Stimulated activated CD8-positive, alpha-beta memory T cell treated with anti-CD3 and anti-CD28 coated beads, Interleukin-4, amount 100 ng/mL, for 48 hours (primary cell): ENCODE measurements at places on chromosomes 7 and 10.
A peak's percentile ranks its signal among the peaks of the same experiment; 100 is the strongest.

DNA sequence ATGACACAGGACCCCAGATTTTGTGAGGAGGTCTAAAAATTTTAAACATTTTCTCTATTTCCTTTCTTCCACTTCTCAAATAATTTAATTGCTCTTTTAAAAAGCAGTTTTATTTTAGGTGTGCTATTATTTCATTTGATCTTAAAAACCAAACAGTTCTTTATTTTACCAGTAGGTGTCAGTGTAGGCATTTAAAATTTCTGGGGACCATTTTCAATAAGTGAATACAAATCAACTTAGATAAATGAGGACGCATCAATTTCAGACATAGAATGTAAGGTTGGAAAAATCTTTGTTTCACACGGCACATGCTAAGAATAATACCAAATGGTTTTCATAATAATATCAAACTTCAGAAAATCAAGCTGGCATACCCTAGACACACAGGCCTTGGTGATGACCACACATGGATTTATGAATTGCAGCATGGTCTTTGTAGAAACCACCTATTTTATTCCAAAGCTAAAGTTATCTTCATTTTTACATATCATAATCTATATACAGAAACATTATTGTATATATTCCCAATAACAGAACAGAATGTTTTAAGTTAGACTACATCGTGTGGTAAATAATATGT lies 127.6 kb upstream of the SLC26A5 start:
- DNase-seq: no peak

- no peak for DNase-seq
Observed at GRCh38 chr10:11602919-11603523, 8.4 kb downstream of the USP6NL start.

GRCh38 chr10:133199488-133199885 lies 30.5 kb upstream of the UTF1 start:
- DNase-seq: no peak

GRCh38 chr7:148332191-148333186 lies 258.1 kb upstream of the C7orf33 start:
- DNase-seq: no peak

- no peak for DNase-seq
Observed at GRCh38 chr7:48140001-48140681, 31.1 kb upstream of the ABCA13 start.

- no peak for DNase-seq
Observed at GRCh38 chr10:25805986-25806385, 128.0 kb upstream of the MYO3A start.

- DNase-seq: no peak
Observed at GRCh38 chr10:132713421-132714095, 72.4 kb downstream of the NKX6-2 start.

DNA sequence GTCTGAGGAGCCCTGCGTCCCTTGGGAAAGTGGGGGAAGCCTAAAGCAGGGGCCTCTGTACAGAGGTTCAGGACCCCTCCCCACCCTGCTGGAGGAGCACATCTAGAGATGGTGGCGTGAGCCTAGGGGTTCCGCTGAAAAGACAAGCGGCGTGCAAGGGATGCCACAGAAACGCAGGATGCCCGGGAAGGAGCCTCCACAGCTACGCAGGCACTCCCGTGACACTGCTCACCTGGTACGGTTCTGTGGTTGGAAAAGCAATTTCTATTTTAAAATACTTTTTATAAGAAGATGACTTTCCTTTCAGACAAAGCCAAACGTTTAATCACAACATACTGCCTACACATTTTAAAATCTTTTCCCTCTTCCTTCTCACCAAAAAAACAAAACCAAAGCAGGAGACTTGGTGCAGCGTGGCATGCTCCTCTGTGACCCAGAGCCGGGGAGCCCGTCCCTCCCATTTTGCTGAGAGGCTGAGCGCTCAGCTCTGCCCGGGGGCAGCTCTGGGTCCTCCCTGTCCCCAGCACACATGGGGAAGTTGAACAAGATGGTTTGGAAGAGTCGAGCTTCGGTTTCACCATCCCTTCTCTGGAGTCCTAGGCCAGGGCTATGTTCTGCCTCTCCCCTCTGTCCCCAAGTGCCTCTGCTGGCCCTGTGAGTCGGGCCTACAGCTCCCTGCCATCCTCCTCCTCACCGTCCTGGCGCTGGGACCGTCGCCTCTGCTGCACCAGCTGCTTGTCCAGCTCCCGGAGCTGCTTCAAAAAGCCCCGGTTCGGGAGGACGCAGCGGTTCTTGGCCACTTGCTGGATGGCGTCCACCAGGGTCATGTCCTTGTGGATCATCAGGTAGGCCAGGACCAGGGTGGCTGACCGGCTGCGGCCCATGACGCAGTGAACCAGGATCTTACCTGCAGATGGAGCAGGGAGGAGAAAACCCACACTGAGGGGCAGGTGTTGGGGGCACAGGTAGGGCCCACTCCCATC lies 74.0 kb upstream of the SAMD8 start:
- DNase-seq: no peak

DNA sequence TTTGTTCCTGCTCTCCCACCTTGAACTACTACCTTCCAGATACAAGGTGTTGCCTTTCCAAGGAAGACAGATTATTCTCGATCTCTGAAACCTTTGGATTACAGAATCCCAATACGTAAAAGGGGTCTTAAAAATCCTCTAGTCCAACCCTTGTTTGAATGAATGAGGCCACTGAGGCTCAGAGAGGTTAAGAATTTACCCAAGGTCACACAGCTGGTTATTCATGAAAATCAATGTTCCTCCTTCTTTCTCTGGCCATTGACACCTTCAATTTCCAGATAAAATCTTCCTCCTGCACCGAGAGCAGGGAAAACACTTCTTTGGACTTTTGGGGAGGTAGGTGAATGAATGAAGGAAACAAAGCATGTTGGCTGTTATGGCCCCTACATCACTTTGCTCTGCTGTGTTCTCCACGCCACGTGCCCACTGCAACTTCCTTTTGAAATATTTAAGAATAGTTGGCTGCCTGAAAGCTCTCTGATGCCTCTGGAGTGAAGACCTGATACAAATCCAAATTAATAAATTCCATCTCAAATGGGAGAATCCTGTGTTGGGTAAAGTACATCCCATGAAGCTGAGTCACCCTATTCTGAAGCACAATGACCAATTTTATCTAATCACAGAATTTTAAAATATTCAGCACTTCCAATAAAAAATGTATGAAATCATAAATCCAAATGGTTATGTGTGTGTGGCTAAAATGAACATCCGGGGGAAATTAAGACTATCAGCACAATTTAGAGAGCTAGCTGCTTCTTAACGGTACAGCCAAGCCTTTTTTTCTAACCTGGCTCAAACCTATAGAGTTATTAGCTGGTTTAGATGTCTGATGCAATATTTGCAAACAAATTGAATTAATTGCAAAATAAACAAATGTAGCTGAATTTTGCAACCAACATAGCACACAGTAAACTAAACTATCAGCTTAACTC lies 7.3 kb downstream of the SVIL start:
- DNase-seq: no peak

- peak; percentile 71 for DNase-seq
Observed at GRCh38 chr10:93813507-93814465, 56.0 kb downstream of the LGI1 start.
